ENCODE measurements at places on chromosomes 11 and 22.

- no peak for DNase-seq
Measured at GRCh38 chr22:30598986-30599385, 7.3 kb upstream of the PES1 start.

DNA sequence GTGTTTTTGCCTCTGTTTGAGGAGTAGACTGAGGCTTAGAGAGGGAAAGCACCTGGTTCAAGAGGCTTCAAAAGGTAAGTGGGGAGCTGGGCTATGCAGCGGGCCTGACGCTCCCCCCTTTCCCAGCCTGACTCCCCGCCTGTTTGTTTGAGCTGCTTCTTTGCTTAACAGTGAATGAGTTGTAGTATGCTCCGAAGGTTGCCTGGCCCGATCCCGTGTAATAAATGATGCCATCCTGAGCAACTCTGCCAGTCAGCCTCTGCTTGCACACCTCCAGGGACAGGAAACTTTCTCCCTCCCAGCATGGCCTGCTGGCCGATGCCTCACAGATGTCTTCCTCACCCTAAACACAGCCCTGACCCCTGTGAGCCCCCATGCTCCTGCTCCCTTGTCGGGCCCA lies 45.5 kb upstream of the TTLL12 start:
- no peak for DNase-seq

- DNase-seq, result no peak
Measured at GRCh38 chr22:23306926-23307325, 126.6 kb downstream of the BCR start.

DNA sequence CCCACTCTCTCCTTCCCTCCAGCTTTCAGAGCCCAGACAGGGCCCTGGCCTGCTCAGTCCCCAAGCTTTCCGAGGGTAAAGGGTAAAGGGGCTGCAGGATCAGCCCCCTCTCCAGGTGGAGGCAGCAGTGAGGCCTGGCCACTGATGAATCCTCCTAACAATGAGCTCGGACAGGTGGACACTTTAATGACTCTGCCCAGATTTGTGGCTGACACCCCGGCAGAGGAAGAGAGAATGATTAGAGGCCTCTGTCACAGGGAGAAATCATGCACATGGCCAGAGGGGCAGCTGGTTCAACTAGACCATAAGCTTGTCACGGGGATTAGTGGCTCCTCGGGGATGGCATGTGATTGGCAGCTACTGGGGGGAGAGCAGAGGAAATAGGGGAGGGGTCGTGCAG lies 587.5 kb upstream of the B3GAT1 start:
- peak; percentile 74 for DNase-seq

DNA sequence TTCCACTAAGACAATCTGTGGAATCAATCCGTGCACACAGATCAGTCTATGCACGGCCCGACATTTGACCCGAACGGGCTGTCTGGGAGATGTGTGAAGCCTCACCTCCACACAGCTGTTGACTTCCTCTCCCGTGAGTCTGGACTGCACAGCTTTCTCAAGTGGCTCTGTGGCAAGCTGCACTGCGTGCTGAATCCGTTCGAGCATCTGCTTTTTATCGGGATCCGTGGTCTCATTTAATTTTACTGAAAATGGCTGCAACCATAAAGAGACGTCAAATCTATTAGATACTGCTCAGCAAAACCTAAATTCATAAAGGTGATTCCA lies 19.3 kb downstream of the CARS1 start:
- DNase-seq, result no peak

- DNase-seq, result no peak
Measured at GRCh38 chr11:134518616-134519389, 106.8 kb upstream of the B3GAT1 start.

DNA sequence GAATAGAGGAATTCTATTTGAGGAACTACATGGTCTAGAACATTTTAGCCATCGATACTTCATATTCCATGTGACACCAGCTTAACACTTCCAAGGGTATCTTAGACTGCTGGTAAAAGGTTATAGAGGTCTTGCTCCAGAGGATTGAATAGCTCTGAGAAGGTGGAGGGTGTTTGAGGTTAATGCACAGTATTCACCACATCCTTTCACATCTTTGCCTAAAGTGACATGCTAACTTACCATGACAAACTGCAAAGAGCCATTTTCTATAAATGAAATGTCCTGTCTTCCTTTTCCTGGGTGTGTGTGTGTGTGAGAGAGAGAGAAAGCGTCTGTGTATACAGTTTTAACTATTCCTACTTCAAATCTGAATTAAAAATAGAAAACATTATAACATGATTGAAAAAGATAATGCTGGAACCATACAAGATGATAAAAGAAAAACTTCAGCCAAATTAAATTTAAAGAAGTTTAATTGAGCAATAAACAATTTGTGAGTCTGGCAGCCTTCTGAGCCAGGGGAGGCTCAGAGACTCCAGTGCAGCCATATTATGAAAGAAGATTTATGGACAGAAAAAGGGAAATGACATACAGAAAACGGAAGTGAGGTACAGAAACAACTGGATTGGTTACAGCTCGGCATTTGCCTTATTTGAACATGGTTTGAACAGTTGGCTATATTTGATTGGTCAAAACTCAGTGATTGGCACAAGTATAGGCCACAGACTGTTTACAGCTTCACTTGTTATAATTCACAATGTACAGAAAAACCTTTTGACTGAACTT lies 320.9 kb upstream of the CCDC179 start:
- no peak for DNase-seq

DNA sequence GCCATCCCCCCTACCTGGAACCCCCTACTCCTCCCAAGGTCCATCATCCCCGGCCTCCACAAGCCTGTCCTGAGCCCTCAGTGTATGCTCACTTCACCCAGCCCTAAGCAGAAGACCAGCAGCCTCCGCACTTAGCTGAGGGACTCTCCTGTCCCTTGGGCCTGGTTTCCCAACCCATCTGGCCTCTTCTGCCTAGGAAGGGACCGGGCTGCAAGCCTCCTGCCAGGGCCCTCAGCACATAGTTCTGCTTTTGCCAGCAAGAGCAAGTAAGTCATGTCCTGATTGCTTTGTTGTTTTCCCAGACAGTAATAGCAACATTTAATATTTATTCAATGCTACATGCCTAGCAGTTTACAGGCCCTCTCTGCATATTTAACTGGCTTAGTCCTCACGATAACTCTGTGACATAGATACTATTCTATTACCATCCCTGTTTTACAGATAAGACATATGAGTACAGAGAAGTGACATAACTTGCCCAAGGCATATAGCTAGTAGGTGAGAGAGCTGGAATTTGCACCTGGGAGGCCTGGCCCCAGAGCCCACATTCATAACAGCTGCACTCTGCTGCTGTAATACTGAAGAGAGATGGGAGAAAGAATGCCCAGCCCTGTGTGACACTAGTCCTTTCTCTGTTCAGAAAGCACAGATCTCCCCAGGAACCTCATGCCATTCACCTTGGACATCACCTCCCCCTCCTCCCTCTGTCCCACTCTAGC lies 139.2 kb downstream of the PARVA start:
- no peak for DNase-seq

DNA sequence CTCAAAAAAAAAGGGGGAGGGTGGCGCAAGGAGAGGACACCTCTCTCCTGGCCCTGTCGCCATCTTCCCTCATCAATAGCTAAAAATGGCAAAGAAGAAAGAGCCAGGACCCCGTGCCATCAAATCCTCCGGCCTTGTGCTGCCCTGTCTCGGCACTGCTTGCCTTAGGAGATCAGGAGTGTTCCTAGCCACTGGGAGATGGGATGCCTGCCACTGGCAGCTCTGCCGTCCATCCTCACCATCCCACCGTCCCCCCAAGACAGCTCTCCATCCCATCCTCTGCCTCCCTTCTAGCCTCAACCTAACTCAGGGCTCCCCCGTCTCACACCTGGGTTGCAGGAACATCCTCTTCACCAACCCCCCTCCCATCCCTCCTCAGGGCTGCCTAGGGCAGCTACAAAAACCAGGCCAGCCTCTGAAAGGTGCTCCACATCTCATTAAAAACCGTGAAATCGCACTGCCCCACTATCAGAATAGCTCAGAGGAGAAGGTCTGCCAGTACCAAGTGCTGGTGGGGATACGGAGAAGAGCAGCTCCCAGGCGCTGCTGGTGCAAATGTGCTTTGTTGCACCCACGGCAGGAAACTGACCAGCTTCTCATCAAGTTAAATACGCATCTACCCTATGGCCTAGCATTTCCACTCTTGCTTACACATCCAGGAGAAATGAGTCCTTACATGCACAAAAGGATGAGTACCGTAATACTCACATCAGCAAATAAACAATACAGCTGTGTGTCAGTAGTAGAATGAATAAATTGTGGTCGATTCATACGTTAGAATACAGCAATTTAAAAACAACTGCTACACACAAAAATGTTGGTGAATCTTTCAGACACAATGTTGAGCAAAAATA lies 31.7 kb upstream of the GCAT start:
- DNase-seq, result no peak

All from NCI-H82 (cell line).